Activated naive CD8-positive, alpha-beta T cell treated with anti-CD3 and anti-CD28 coated beads for 36 hours (primary cell): ENCODE measurements at places on chromosomes 13 and 19.

DNA sequence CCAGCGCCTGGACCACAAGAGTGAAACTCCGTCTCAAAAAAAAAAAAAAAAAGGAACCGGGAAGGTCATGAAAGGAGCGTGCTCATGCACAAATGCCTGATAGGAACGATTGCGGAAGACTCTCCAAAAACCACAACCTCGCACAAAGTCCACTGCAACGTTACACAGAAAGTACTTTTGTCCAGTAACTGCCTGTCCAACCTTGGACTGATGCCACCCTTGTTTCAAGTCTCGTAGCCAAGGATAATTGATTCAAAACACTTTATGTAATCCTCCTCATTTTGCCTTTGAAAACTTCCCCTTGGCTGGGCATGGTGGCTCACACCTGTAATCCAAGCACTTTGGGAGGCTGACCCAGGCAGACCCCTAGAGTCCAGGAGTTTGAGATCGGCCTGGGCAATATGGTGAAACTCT is 13.7 kb downstream of the LGALS7 start:
- DNase-seq, result no peak

- no peak for DNase-seq
Observed at GRCh38 chr13:80901530-80901929, 560.6 kb upstream of the SPRY2 start.

DNA sequence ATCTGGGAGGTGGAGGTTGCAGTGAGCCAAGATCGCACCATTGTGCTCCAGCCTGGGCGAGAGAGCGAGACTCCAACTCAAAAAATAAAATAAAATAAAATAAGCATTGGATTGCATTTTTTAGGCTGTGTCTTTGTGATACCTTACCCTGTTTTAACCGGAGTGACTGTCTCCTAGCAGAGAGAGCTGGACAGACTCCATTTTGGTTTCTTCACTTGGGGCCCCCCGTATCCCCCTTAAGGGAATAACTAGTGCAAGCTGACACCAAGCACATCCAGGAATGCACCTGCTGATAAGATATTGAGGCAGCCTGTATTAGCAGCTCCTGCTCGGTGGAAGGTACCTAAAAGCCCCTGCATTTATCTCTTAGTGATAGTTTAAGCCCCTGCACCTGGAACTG is 20.8 kb upstream of the GPR32 start:
- no peak for DNase-seq

DNA sequence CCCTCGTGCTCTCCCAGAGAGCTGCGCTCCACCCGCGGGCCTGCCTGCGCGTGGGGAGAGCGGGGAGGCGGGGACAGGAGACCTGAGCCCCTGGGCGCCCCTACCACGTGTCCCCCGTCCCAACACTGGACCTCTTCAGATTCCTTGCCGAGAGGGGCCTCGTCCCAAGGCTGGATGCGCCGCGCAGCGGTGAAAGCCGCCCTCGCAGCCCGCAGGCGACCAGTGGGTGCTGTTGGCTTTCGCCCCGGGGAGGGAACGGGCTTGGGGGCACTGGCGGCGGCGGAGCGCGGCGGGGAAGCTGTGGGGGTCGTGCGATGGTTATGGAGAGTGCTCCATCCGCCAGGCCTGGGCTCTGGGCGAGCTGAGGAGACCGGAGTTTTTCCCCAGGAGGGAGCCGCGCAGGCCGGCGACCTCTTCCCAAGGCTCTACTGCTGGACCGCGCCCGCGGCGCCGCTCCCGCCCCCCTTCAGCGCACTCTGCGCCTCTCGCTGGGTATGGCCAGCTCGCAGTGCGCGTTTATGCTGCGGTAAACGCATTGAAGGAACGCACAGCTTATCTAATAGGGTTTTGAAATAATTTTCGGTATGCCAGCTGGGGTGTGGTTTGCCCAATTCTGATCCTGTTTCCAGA is 17.2 kb upstream of the RNF17 start:
- DNase-seq, result no peak

- DNase-seq, result no peak
Observed at GRCh38 chr13:106095406-106095805, 440.1 kb downstream of the EFNB2 start.

DNA sequence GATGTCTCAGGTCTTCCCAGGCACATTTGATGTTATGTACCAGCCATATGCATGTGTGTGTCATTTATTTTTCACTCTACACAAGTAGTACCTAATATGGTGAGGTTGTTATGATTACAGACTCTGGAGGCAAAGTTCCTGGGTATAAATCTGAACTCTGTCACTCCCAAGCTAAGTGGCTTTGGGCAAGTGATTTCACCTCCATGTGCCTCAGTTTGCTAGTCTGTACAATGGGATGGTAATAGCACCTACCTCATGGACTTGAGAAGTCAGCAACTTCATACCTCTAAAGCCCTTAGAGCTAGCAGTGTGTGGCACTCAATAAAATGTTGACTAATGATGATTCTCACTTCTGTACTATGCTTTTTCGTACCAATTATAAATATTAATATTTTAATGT is 3.9 kb upstream of the CATSPERG start:
- no peak for DNase-seq

DNA sequence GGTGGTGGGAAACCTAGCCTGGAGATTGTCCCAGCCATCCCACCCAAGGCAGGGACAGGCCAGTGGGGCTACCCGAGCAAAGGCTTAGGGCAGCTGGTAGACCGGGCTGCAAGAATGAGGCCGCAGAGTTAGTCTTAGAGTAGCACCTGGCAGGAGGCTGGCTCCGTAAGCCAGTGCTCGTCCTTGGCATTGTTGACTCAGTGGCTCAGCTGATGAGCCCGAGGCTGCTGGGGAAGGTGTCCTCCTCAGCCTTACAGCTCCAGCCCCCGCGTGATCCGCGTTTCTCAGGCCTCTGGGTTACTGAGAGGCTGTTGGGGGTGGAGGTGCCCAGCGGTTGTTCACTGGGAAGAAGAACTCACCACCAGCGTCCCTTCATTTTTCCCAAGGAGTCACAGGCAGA is 24.7 kb downstream of the PPP1R37 start:
- DNase-seq, result no peak

DNA sequence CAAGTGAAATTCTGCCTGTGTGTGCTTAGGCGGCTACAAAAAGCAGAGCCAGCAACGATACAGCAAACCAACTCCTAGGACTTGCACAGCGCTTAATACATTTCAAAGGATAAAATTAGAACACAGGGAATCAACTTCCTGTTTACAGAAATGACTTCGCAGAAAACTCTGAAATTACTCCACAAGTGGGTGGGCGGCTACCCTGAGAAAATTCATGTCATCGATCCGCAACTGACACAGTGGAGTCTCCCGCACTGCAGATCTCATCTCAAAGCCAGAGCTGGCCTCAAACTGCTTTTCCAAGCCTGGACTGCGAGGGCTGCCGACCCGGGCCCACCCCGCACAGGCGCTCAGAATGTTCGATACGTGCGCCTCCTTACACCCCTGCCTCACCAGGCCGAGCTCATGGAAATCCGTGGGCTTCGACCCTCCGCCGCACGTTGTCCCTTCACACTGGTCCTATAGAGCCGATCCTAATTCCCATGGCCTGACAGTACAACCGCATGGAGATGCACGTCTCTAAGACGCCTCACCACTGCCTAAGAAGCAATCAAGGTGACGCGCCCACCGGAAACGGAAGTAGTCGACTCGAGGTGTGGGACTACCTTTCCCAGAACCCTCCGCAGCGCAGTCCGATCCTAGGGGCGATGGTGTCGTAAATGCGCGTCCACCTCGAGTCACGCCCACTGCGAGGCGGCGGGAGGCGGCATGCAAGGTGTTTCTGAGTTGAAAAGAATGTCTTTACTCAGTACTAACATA is at the start of gene ZNF229:
TSS of gene ZNF229 (minus strand) at position 557 of the 759 bp plus-strand sequence. CDS start 5,625 bp downstream, outside the sequence.
- peak; percentile 88 for DNase-seq
